ENCODE measurements at places on chromosomes 4 and X.

DNA sequence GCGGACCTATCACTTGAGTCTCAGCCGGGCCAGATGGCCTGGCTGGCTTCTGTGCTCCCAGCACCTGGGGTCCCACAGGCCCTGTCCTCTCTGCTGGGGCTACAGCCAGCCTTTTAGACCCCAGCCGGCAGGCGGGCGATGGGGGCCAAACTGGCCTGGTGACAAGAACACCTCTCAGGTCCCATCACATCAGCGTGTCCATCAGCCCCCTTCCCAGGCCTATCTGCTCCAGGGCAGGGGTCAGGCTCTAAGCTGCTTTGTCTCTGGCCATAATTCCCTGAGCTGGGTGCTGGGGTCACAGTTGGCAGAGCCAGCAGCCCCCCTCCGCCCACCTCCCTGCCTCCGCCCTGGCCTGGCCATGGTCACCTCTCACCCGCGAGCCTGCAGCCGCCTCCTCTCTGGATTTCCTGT, 77.7 kb downstream of the PPP2R2C start:
- no peak for DNase-seq

- no peak for DNase-seq
Measured at GRCh38 chr4:90943311-90943710, 816.1 kb downstream of the CCSER1 start.

DNA sequence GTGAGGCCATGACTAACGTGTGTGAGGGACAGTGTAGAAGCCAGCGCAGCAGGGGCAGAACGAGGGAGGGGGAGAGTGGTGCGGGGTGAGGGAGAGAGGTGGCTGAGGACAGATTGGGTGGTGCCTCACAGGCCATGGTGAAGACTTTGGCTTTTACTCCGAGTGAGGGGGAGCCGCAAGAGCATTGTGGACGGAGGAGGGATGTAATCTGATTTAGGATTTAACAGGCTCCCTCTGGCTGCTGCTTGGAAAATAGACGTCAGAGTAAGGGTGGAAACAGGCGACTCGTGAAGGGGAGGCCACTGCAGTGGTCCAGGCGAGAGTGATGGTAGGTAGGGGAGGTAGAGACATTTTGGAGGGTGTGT, 13.0 kb downstream of the PPP1R3F start:
- DNase-seq: no peak

GRCh38 chr4:30939069-30939468, 218.9 kb downstream of the PCDH7 start:
- DNase-seq: no peak

- DNase-seq: no peak
Measured at GRCh38 chr4:26130173-26130572, 190.6 kb upstream of the RBPJ start.

- DNase-seq: no peak
Measured at GRCh38 chr4:152039023-152039481, 278.2 kb upstream of the GATB start.

Data from activated T-cell treated with anti-CD3 and anti-CD28 coated beads for 1 hour (primary cell).